ENCODE measurements at places on chromosomes 12 and 14.

- peak; percentile 82 for DNase-seq
Observed at GRCh38 chr12:12803186-12803585, 10.0 kb upstream of the DDX47 start.

DNA sequence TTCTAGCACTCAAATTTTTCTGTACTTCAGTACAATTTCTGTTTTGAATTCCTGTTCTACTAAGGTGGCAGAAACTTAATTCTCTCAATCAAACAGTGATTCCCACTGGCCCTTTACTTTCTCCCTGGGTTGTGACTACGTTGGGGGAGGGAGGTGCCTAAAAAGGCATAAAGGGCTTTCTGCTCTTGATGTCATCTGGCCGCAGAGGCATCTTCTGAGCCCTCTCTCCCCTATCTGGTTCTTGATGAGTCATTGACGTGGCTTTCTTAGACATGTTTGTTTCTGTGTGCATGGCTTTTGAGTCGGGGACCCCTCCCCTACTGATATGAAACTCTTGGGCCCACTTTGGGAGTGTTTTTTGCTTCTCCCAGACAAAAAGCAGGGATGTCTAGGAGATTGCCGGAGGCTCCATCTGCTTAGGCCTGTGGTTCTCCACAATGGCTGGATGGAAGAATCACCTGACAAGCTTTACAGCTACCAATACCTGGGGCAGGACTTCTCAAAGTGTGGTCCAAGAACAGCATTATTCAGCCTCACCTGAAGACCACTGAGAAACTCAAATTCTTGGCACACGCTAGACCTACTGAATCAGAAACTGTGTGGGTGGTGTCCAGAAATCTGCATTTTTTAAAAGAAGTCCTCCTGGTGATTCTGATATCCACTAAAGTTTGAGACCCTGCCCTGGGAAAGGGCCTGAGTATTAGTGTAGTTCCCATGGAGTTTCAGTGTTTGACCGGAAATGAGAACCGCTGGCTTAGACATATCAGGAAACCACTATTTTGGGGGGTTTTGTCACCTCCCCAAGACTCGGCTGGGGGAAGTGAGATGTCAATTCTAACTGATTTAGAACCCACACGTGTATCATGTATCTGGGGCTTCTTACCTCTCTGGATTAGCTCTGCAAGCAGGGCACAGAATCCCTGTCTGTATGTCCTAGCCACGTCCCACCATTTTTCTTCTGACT is 395.7 kb upstream of the PDE3A start:
- DNase-seq, result peak; percentile 9

DNA sequence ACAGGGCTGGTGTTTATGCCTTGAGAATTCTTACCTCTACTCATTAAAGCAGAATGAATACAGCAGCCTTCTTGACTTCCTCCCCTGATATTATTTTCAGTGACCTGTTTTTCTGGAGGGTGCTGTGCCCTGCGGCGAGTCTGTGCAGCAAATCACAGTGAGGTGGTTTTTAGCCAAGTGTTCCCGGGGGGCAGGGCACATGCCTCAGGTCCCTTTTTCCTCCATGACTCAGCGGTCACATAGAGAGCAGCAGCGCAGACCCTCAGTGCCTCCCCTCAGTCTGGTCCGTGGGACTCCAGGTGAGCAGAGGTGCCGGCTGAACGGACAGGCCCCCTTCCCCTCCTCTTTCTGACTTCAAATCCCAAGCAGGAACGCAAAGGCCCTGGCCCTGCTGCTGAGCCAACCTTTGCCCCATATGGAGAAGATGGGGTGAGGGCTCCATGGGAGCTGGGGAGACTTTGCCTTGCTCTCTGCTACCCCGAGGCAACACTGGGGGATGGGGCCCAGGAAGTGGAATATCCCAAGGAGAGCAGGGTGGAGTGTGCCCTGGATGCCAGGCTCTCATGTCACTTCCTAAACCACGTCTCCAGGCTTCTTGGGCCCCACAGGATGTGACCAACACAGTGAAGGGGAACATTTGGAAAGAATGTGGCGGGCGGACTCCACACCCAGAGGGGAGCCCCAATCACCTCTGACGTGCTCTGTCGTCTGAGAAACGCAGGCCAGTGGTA is 90.0 kb downstream of the DHRS2 start:
- DNase-seq, result no peak

DNA sequence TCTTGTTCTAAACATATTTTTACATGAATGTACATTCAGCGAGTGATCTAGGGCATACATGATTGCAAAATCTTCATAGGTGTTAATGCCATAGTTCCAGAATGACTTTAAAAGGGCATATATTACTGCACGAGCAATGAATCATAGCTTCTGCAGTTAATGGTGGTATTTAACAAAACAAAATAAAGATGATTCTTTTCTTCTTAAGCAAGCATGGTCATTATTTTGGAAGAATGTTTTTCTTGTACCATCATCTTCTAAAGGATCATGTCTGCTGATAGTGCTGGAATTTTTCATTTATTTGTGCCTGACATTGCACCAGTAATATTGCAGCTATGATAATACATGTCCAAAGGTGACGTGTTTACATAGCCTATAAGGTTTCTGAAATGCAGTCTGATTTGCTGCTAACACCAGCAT is 388.6 kb downstream of the CCDC91 start:
- DNase-seq, result no peak

DNA sequence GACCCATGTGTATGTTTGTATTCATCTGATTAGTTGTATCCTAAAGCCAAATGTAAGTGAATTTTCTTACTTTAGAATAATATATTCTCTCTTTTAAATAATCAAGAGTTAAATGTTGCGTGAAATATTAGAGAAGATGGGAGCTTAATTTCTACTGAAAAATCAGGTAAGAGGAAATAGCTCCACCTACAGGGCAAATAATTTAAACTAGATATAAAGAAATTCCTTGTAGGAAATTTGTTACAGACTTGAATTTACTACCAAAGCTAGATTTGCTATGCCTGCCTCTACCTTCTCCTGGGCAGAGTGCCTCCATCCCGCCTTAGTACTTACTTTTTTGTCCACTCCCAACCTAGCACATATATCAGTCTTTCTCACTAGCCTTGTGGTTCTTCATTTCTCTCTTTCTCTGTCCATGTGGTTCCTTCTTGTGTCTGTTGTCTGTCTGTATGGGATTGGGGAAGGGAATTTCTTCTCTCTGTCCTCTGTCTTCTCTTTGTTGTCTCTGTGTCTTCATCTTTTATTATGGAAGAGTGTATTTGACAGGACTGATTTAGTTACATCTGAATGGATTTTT is 44.7 kb downstream of the PALS1 start:
- peak; percentile 80 for DNase-seq

- no peak for DNase-seq
Observed at GRCh38 chr14:64891173-64891838, 11.6 kb upstream of the SPTB start.

DNA sequence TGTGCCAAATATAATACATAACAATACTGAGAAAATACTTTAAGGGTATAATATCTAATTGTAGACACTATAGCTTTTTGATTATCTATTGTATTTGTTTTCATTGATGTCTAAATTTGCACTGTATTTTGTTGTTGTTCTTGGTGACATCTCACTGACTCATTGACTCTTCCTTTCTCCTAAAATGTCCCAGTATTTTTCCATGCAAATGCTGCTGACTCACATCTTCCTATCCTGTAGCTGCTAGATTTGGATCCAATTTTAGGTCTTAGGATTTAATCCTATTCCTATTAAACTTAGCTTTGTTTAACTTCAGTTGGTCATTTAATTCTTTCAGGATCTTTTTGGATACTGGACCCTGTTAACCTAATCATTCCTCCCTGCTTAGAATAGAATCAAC is 148.5 kb downstream of the TMTC2 start:
- no peak for DNase-seq

DNA sequence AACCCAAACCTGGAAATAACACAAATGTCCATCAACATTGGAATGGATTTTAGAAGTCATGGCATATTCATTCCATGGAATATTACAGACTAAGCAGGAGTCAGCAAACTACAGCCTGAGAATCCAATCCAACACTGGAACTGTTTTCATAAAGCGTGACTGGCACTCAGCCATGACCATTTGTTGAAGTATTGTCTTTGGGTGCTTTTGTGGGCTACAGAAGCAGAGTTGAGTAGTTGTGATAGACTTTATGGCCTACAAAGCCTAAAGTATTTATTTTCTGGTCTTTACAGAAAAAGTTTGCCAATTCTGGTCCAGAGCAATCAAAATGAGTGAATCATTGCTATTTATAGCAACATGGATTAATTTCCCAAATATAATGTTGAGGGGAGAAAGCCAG is 34.5 kb upstream of the FRS2 start:
- no peak for DNase-seq

- DNase-seq, result no peak
Observed at GRCh38 chr12:67424784-67425183, 155.6 kb downstream of the CAND1 start.

DNA sequence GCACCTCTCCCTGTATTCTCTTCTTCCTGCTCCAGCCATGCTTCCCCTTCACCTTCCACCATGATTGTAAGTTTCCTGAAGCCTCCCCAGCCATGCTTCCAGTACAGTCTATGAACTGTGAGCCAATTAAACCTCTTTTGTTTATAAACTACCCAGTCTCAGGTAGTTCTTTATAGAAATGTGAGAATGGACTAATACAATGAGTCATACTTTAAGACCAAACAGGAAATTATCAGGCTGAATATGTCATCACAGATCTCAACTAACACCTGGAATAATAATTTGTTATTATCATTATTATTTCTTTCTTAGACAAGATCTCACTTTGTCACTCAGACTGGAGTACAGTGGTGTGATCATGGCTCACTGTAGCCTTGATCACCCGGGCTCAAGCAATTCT is 85.4 kb downstream of the KCNMB4 start:
- no peak for DNase-seq

DNA sequence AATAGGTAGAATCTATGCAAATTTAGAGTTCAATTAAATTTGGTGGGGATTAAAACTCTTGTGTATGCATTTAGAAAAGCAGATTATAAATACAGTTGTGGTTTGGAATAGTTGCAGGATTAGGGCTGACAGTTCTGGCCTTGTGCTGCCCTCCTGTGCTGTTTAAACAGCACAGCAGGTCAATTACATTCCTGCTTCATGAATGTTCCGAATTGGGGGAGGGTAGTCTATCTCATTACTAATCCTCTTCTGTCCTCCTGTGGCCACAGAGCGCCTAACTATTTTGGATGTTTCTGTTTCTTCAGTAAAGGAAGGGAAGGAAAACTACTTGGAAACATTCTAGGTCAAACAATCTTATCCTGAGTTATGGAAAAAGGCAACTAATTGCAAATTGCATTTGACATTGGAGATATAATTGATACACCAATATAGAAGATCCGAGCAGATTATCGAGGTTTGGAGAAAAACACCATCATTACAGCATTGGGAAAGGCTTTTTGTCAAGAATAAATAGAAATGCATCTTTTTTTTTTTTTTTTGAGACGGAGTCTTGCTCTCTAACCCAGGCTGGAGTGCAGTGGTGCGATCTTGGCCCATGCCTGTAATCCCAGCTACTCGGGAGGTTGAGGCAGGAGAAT is 8.7 kb upstream of the GPR19 start:
- DNase-seq, result peak; percentile 96

DNA sequence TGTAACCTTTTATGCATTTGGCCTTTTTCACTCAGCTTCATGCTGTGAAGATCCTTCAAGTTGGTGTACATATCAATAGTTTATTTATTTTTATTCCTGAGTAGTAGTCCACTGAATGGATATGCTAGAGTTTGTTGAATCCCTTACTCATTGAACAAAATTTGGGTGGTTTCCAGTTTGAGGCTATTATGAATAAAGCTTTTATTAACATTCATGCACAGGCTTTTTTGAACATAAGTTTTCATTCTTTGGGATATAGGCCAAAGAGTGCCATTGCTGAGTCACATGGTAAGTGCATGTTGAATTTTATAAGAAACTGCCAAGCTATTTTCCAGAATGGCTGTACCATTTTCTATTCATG is 59.5 kb upstream of the CAPRIN2 start:
- no peak for DNase-seq

GRCh38 chr12:108930155-108930554 is 50.3 kb downstream of the DAO start:
- no peak for DNase-seq

DNA sequence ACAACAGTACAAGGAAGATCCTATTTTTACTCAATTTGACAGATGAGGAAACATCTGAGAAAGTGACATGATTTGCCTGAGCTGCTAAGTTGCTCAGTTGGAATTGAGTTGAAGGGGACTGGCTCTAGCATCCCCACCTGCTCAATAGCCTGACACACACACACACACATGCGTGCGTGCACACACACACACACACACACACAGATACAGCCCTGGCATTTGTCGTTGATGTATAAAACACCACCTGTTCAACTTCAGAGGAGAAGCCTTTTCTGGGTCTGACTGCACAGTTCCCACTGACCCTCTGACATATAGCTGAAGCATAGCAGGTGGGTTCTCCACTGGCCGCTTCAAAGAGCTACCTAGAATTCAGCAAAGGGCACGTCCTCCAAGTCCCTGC is 1045.9 kb downstream of the VRK1 start:
- no peak for DNase-seq

- DNase-seq, result no peak
Observed at GRCh38 chr12:79830440-79830839, 104.5 kb downstream of the PPP1R12A start.

- peak; percentile 81 for DNase-seq
Observed at GRCh38 chr12:51388069-51388799, 3.0 kb downstream of the GALNT6 start.

GRCh38 chr14:68610251-68610793 is 182.5 kb downstream of the ZFP36L1 start:
- DNase-seq, result no peak

GRCh38 chr12:4302881-4303280 is 18.1 kb upstream of the TIGAR start:
- no peak for DNase-seq

- DNase-seq, result no peak
Observed at GRCh38 chr12:54430471-54431069, 11.5 kb upstream of the ITGA5 start.

- no peak for DNase-seq
Observed at GRCh38 chr12:52145228-52146088, 46.4 kb downstream of the KRT80 start.

DNA sequence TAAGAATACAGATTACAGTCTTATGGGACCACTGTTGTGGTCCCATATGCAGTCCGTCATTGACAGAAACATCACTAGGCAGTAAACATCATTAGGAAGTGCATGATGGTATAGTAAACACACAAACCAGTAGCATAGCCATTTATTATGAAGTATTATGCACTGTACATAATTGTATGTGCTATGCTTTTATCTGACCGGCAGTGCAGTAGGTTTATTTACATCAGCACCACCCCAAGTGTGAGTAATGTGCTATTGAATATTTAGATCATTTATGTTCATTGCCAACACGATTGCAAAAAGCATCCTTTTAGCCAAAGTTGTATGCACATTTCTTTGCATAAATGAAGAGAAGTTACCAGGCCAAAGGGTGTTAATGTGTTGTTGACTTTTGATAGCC is 531.6 kb upstream of the TBX3 start:
- no peak for DNase-seq

GRCh38 chr14:71322655-71323250 is 415.5 kb downstream of the PCNX1 start:
- peak; percentile 67 for DNase-seq

DNA sequence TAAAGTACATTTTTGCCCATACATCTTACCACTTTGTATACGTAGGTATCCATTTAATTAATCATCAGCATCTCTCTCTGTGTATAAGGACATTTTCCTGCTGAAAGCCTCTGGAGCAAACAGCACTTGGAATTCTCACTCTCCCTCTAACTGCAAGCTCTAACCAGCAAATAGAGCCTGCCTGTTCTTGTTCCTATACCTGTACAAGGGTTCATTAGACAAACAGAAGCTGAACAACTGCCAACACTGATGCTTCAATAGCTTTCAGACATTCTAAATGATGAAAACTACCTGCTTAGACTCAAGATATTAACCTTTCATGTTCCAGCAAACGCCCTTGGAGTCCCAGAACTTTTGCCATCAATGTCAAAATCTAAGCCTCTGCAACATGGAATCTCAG is 98.0 kb downstream of the KCNH5 start:
- no peak for DNase-seq

Data from hematopoietic multipotent progenitor cell treated with erythropoietin and hydrocortisone succinate and interleukin-3 and kit ligand, for 6 days (in vitro differentiated cells).